ENCODE measurements at places on chromosomes 7 and 10.

DNA sequence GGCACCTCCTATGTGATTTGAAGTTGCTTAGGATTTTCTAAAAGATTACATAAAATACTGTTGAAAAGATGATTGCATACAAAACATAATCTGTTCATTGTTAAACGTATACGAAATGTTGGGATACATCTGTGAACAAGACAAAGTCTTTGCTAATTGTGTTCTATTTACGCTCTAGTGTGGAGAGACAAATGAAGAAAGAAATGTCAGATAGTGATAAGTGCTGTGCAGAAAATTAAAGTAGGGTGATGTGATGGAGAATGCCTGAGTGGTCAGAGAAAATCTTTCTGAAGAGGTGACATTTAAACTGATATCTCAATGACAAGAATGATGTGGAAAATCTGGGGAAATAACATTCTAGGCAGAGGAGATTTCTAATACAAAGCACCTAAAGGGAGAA is 13.4 kb upstream of the ZRANB1 start:
- DNase-seq, result no peak

DNA sequence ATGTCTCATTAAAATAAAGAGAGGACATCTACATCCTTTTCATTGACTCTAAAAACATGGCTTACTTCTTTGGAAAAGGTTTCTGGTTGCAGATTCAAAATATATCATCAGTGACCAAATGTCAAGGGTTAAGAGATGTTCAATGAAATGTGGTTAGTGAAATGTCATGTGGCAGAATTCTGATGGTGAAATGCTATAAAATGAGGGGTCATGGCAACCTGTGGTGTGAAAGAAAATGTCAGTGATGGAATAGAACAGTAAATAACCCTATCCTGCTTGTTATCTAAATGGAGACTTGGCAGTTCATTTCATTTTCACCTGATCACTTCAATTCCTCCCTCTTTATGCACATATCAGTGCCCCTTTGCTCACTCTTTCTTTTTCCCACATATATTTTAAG is 79.4 kb downstream of the TFPI2 start:
- no peak for DNase-seq

GRCh38 chr10:124183617-124184016 is 90.2 kb upstream of the CHST15 start:
- no peak for DNase-seq

DNA sequence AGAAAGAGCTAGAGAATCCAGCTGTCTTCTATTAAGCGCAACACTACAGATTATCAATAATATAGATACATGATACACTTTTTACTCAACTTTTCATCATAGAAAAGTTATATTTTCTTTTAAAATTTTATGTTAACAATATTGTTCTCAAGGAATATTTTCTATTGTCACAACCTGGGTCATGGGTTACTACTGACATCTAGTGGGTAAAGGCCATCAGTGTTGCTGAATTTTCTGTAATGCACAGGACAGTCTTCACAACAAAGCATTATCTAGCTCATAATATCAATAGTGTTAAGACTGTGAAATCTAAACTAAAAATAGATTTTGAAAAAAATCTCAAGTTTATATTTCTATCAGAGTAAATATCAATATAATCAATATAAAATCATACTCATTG is 209.8 kb downstream of the ZNF33B start:
- no peak for DNase-seq

DNA sequence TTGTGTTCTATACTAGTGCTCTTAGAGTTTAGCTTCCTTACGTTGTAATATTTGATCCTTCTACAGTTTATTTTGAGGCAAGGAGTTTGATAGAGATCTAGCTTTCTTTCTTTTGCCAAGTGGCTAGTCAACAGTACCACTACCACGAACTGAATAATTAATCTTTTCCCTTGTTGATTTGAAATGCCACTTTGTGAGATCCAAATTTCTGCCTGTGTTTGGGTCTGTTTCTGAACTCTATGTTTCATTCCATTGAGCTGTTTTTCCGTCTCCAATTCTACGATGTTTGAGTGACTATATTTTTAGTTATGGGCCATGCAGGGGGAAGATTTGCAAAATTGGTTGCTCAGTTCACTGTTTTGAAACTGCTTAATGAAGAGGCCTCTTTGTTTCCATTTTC is 134.7 kb downstream of the KIAA1217 start:
- no peak for DNase-seq

DNA sequence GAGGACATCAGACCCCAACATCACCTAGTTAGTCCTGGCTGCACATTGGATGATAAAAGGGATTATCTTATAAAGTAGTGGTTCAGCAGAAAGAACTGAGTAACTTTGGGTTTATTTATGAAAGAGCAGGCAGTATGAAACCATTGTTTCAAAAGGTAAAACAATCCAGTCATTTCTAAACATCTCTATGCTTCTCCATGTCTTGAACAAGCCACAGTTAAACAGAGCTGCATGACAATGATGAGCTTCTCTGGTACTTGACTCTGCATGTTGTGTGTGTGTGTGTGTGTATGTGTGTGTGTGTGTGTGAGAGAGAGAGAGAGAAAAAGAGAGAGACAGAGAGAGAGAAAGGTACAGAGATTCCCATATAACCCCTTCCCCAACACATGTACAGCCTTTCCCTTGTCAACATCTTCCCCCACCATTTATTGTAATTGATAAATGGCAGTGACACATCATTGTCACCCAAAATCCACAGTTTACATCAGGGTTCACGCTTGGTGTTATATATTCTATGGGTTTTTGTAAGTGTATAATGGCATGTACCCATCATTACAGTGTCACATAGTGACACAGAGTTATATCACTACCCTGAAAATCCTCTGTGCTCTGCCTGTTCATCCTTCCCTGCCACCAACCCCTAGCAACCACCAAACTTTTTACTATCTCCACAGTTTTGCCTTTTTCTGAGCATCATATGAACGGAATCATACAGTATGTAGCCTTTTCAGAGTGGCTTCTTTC is 32.8 kb upstream of the SLC18A3 start:
- no peak for DNase-seq

DNA sequence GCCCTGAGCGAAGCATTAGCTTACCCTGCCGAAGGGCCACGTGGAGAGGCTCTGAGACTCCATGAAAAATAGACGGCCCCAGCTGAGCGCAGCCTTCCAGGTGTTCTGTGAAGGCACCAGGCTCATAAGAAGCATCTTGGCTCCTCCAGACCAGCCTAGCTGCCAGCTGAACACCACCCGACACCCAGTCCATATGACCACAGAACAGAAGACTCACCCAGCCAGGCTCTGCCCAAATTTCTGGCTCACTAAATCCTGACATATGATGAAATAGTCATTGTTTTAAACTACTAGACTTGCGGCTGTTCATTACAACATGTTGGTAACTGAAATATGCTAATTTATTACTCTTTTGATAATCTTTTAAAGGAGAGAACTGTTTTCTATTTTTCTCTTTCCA is 99.5 kb upstream of the ABI1 start:
- no peak for DNase-seq

- no peak for DNase-seq
These were observed 371.9 kb downstream of the PHF14 start for GRCh38 chr7:11345621-11346020.

GRCh38 chr7:72538856-72539255 is 126.7 kb upstream of the CALN1 start:
- DNase-seq, result no peak

DNA sequence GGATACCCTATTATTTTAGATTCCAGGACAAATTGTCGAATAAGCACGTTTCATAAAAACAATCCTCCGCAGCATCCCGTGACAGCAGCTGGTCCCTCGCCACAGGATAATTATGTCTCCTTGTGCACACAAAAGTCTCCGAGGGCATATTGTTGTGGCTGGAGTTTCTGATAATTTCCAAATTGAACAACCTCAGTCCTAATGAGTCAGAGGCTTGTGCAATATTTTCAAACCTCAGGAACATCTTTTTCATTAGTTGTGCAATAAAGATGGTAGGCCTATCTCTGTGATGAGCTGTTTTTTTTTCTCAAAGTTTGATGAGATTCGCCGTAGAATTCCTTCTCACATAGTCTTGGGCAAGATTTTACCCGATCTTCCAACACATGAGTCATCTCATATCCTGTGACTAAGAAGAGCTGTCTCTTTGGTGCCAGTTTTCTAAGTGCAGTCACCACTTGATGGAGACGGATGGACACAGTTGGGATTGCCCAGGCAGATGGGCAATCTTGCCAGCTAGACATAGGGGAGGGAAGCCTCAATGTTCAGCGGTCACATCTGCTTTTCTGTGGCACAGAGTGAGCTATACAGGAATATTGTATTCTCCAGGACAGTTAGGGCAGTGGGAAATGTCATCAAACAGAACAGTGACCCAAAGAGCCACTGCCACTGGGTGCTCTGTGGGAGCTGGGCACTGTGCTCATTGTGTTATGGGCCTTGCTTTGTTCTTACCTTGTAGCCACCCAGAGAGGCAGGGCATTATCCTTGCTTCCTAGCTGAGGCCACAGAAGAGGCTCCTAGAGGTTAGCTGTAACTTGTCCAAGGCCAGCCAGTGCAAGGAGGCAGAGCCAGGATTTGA is 7.8 kb downstream of the HTRA1 start:
- no peak for DNase-seq

- no peak for DNase-seq
These were observed 13.4 kb downstream of the HNRNPF start for GRCh38 chr10:43395571-43396060.

GRCh38 chr10:25678666-25679065 is 255.4 kb upstream of the MYO3A start:
- DNase-seq, result no peak

- no peak for DNase-seq
These were observed 17.8 kb downstream of the ASB4 start for GRCh38 chr7:95503271-95504131.

DNA sequence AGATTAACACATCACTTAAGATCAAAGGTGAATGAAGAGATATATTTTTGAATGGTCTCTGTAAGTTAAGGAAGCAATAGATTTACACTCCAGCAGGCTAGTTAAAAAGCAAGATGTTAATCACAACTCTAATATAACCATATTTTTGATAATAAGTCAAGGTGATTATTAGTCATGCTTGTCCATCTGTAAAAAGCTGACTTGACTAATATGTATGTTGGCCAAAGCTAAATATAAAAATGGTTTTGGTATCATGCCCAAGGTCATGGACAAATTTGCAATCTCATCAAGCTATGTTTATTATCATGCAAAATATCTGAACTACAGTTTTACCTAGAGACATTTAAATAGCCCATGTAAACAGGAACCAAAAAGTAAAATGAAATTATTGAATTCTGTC is 102.6 kb upstream of the CSTF2T start:
- no peak for DNase-seq

DNA sequence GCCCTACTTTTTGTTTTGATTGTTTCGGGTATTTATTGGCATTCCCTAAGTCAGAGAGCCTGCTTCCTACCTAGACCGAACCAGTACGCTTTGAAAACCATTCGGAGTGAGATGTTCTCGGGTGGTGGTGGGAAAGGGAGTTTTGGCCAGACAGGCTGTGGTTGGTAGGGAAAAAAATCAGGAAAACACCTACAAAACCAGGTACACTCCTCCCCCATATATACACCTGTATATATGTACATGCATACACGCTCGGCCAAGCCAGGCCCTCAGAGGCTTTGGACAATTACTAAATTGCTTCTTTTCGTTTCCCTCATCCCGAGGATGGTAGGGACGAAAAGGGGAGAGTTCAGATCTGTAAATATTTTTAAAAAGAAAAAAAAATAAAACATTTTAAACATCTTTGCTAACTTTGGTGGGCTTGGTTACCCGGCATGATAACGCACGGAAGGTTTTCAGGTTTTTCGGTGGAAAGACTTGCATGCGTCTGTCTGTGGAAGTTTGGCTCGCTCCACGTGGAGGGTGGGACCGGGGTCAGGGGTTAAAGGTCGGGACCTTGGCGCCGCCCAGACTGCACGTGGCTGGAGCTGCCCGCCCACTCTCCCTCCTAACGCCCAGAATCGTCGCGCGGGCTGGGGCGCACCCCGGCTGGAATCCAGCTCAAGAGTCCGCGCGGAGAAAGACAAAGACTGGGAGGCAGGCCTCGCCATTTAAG is 2.5 kb downstream of the HMX2 start:
- no peak for DNase-seq

DNA sequence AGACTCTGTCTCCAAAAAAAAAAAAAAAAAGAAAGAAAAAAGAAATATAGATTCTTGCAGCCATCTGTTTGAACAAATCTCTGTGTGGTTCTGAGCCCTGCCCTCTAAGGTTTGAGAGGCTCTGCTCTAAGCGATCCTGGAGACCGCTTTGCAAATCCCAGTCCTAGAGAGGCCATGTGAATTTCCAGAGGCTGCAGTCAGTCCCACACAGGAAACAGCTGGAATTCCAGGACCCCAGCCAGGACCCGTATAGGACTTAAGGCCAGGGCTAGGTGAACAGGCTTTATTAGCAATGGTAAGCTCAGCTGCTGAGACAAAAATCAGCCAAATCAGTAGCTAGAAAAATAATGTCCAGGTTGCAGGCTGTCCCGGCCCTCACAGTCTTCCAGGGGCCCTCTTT is 154.8 kb downstream of the RPS24 start:
- DNase-seq, result no peak

DNA sequence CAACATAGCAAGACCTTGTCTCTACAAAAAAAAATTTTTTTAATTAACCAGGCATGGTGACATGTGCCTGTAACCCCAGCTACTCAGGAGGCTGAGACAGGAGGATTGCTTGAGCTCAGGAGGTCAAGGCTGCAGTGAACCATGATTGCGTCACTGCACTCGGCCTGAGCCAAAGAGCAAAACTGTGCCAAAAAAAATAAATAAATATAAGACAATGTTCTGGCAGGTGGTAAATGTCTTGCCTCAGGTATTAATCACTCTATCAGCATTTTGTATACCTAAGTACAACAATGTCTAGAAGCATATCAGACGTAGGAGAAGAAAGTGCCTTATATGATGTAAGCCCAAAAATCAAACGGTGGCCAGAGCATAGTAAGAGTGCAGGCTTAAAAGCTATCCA is 427.8 kb upstream of the C7orf33 start:
- no peak for DNase-seq

DNA sequence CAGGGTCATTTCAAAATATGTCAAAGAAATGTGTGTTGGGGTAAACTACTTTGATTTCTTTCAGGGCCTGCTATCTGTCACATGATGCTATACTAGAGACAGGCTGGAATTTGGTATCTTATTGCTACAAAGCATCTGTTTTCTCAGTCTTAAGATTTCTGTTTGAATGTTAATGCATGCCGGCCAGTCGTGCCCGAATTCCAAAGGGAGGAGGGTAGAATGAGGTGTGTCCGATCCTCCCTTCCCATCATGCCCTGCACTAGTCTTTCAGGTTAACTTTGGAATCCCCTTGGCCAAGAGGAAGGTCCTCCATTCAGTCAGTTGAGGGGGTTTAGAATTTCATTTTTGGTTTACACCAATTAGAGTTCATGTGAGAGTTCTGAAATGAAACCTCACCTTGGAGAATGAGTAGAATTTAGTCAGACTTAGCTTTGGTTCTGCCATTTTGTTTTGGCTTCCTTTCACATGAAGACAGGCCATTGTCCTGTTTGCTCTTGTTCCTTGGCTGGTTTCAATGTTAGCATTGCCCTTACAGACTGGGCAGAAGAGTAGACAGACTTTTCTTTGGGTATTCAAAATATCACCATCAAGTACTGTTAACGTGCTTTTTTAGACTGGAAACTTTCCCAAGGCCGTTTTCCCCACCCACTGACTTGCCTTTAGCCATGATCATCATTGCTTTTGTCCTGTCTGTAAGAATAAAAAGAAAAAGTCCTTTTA is 95.8 kb downstream of the CAMK1D start:
- DNase-seq, result no peak

GRCh38 chr10:128096486-128097199 is 29.6 kb downstream of the MKI67 start:
- no peak for DNase-seq

- no peak for DNase-seq
These were observed 61.5 kb downstream of the CHN2 start for GRCh38 chr7:29255906-29256692.

- DNase-seq, result no peak
These were observed 610.1 kb upstream of the SEMA3D start for GRCh38 chr7:85796956-85797355.

All from stimulated activated CD4-positive, alpha-beta T cell treated with anti-CD3 and anti-CD28 coated beads, Interleukin-1b, Interleukin-23, amount 100 ng/mL, for 1 hour (primary cell).